ENCODE measurements at places on chromosomes 12 and 14.
A peak's percentile ranks its signal among the peaks of the same experiment; 100 is the strongest.

DNA sequence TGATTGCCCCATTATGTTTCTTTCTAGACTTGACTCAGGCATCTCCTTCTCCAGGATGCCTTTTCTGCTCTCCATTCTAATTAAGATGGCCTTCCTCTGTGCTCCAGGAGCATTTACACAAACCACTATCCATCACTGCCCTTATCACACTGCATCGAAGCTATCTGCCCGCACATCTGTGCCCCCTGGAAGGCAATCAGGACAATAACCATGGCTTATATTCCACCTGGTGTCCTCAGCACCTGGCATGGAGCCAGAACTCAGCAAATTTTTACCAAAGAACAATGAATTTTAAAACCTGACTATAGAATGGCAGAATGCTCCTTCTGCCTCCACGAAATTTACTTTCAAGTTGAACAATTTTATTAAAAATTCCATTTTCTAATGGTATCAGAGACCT is 465.8 kb downstream of the APAF1 start:
- H3K27me3 ChIP-seq = no peaks in the 10 kb centered on the region
- no peaks in the 10 kb centered on the region for H3K4me1 ChIP-seq
- H3K27ac ChIP-seq = no peak overlapping the region
- no peaks in the 10 kb centered on the region for H3K36me3 ChIP-seq
- no peak for DNase-seq
- no peak overlapping the region for H3K4me3 ChIP-seq

DNA sequence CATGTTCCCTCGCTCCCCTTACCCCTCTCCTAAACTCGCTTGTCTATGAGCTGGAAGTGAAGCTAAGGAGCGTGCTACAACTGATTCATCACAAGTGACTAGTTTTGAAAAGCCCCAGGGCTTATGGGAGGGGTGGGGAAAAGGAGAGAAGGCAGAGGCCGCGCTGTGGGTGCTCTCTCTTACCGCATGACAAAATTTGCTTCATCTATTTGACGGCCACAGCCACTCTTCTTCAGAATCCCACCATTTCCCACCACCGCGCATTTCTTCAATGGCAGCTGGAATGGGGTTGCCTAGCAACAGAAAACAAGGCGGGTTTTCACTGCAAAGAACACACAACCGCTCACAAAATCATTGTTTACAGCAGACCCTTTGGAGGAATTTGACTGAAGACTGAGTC is 79.4 kb downstream of the ST8SIA1 start:
- H3K4me1 ChIP-seq = peaks cover 5% of the 10 kb centered on the region
- H3K27ac ChIP-seq = no peak overlapping the region
- no peaks in the 10 kb centered on the region for H3K36me3 ChIP-seq
- DNase-seq = no peak

- no peaks in the 10 kb centered on the region for H3K36me3 ChIP-seq
- DNase-seq = no peak
- peak overlapping the region; percentile 46 for H3K27ac ChIP-seq
Observed at GRCh38 chr12:64323476-64324225, 66.9 kb downstream of the C12orf56 start.

DNA sequence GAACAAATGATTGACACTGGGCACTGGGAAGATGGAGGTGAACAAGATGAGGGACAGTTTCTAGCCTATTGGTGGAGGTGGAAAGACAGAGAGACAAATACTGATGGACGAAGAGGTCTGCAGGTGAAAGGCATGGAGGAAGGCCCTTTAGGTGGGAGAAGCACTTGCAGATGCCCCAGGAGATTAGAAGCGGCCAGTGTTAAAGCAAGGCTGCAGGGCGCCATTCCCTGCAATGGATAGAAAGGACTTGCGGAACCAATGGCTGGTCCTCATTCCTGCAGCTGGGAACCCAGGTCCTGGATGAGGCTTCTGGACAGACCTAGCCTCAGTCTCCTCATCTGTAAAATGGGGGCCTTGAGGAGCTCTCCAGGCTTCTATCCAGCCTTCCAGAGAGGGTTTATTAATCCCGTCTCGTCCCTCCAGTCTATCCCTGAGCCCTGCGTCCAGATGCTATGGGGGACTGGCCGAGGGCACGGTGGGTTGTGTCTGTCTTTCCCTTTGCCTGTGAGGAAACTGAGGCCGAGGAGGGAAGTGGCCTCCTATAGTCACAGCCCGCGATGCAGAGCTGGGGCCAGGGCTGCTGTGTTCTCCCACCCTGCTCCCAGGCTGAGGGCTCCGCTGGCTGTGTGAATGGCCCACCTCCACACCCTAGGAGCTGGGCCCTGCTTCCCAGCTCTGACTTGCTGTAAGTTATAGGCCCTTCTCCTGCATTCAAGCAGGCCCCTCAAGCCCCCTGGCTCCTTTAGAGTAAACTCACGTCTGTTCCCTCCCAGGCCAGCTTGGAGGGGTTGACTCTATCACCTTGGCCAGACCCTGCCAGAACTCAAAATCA is 33.0 kb downstream of the CYP46A1 start:
- H3K4me1 ChIP-seq = peaks cover 8% of the 10 kb centered on the region
- H3K4me3 ChIP-seq = no peak overlapping the region
- H3K27ac ChIP-seq = no peak overlapping the region
- H3K36me3 ChIP-seq = peaks cover 2% of the 10 kb centered on the region
- DNase-seq = peak; percentile 71
- H3K27me3 ChIP-seq = peaks cover 10% of the 10 kb centered on the region

GRCh38 chr12:27975222-27976136 is 2.9 kb upstream of the PTHLH start:
- H3K4me1 ChIP-seq = peaks cover 17% of the 10 kb centered on the region
- no peak for DNase-seq
- H3K36me3 ChIP-seq = no peaks in the 10 kb centered on the region
- H3K4me3 ChIP-seq = peak overlapping the region; percentile 60

GRCh38 chr12:67595365-67595764 is 53.2 kb upstream of the DYRK2 start:
- H3K27ac ChIP-seq = no peak overlapping the region
- H3K4me3 ChIP-seq = no peak overlapping the region
- no peak for DNase-seq

DNA sequence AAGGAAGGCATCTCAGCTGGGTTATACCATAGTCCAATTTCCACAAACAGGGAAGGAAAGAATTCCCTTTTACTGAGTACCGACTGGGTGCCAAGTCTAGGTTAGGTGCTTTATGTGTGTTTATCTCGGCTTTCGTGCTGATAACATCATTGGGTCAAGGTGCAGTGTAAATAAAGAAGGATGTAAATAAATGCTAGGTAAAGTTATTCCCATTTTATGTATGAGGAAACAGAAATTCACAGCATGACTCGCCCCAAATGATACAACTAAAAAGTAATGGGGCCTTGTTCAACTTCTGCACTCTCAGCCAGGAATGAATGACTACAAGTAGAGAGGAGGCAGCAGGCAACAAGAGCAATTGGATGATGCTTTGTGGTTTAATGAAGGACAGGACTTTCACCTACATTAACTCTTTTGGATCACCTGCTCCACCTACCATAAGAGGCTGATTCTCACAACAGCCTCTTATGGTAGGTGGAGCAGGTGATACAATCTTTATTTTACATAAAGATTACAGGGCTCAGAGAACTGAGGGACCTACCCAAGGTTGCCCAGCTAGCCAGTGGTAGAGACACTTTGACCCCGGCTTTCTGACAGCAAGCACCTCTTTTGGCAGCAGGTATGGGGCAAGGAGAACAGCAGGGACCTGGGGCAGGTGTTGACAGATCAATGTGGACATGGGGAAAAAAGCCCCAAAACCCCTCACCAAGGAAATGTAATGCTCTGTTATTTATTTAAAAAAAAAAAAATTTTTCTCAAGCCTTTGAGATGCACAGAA is 213.4 kb upstream of the NUDT4 start:
- no peak overlapping the region for H3K4me3 ChIP-seq
- H3K27me3 ChIP-seq = peaks cover 4% of the 10 kb centered on the region
- H3K27ac ChIP-seq = no peak overlapping the region
- DNase-seq = no peak
- no peaks in the 10 kb centered on the region for H3K36me3 ChIP-seq

All from osteocyte (in vitro differentiated cells).